ENCODE measurements at places on chromosomes 7 and 10. TPM values are rescaled to one million over a fixed set of nuclear protein-coding genes. Genes with fewer than 3 reads are reported as not detected.

ADIRF gene
- 48.4 TPM for total RNA-seq

DNA sequence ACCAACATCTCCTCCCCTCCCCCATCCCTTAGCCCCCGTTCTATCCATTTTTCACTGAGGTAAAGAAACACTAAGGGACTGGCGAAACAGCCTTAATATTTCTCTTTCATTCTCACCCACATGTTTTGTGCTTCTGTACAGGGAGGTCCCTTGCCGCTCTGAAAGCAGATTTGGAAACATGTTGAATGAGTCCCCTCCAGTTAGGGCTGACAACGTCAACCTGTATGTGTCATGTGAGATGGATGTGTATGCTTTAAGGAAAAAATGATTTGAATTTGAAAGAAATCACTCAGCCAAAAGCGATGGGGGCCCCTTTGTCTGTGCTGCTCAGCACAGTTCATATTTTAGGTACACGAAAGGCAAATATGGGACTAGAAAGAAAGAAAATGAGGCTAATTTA is 314.3 kb upstream of the LRGUK start:
- no peak for DNase-seq

- DNase-seq: no peak
Measured at GRCh38 chr10:72061491-72061890, 26.9 kb downstream of the SPOCK2 start.

DNA sequence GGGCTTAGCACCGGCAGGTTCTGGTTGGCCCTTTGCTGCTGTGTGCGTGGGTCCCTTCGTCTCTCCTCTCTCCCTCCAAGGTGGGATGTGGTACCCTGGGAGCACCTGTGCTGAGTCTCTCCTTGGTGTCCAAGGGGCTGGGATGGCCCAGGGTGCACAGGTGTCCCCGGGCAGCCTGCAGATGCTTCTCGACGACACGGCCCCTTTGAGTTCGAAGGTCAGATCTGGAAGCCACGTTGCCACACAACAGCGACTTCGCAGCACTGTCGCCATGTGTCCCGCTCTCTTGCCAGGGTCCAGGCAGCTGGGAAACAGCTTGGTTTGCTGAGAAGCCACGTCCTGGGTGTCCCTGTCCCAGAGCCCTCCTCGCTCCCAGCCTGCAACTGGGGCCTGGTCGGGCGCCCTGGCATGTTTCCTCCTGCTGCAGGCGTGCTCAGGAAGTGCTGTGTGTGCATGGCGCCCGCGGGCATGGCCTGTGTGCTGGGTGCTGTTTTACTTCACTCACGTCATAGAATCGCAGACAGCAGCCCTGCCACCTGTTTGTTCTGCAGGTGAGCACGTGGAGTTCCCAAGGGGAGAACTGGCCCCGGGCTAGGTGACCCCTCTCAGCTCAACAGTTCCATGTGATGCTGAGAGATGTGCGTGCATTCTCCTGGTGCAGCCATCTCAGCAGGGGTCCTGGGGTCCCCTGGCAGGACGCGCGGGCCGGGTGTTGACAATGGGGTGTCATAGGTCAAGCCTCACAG is 70.9 kb downstream of the DNAJB6 start:
- DNase-seq: no peak

DNA sequence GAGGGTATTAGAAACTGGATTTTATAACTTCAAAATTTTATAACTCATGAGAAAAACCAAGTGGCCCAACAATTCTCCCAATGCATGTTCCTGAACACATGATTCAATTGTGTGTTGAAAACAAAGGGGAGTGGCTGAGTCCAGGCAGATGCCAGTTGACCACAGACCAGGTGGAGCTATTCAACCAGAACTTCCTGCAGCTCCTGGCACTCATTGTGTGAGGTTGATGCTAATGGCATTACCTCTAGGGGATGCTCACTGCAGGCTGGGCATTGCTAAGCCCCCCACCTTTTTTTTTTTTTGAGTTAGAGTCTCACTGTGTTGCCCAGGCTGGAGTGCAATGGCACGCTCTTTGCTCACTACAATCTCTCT is 20.3 kb downstream of the MYOF start:
- peak; percentile 65 for DNase-seq

GRCh38 chr7:39633563-39634477 is 10.4 kb downstream of the RALA start:
- no peak for DNase-seq

- DNase-seq: no peak
Measured at GRCh38 chr7:80387634-80388193, 124.2 kb downstream of the GNAT3 start.

DNA sequence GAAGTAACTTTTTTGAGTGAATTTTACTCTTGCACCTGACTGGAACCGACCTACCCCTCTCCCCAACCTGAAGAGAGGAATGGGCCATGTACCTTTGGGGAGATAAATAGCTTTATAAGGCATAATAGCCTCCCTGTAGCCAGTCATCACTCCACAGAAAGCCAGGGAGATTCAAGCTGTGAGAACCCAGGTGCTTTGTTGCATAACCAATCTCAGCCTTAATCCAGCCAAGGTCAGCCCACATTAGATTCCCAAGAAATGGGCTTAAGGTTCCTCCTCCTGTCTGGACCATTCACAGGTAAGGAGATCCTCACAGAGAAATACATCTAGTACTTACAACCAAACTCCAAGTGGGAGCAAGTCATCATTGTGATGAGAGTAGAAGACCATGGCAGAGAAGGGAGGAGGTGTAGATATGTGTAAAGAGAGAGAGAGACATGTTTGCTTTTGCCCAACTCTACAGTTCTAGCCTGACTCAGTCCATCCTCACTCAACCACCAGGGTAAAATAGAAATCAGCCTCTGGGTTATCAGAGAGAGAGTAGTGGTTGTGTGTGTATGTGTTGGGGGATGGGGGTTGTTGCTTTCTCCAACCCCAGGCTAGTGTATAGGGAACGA is 23.6 kb downstream of the SKIDA1 start:
- DNase-seq: no peak

DNA sequence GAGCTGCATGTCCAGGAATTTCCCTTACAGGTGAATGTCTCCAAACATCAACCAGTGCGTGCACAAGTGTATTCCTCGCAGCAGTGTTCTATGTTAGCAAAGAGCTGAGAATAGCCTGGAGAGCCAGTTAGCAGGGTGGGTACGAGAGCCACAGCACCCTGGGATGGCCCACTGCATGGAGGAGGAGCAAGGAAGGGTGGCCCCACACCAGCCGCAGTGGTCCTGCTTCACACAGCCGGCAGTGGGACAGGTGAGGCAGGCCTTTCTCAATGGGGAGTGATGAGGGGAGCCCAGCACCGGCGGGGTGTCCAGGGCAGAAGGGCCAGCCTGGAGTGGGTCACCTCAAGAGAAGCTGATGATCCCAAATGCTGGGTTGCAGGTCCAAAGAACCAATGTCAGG is 240.7 kb downstream of the TCERG1L start:
- DNase-seq: no peak

GRCh38 chr10:87670586-87670985 is 10.9 kb downstream of the PAPSS2 start:
- no peak for DNase-seq

- peak; percentile 84 for DNase-seq
Measured at GRCh38 chr7:130758429-130759056, 24.5 kb upstream of the KLF14 start.

- no peak for DNase-seq
Measured at GRCh38 chr7:140042386-140042670, 20.4 kb downstream of the PARP12 start.

DNA sequence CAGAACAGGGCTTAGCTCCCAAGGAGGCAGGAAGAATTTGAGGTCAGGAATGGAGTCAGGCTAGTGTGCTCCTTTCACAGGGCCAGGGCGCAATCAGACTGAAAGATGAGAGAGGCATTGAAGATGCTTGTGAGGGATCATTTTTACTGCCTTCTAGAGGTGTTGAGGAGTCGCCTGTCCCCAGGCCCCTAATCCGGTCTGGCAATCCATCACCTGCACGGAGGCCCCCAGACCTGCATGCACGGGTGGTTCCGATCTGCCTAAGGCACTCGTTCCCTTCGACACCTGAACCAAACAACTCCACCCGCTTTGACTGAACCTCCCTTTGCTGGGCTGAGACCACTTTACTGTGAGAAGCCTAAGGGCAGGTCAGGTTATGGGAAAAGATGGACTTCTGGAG is 8.0 kb downstream of the FOXI2 start:
- no peak for DNase-seq

DNA sequence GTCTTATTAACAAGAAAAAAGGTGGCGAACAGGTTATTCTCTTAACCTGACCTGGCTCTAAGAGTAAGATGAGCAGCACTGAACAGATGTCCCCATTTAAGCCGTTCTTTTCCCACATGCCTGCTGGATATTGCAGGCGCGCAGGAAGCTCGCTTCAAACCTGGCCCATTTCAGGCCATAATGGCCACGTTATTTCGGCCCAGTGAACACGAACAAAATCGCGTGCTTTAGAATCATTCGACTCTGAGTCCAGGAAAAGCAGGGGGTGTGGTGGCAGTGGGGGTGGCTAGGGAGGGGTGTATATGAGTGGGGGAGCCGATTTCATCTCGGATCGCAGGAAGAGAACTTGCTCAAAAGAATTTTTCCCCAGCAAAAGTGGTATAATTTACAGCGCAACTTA is 6.6 kb upstream of the SP8 start:
- no peak for DNase-seq

DNA sequence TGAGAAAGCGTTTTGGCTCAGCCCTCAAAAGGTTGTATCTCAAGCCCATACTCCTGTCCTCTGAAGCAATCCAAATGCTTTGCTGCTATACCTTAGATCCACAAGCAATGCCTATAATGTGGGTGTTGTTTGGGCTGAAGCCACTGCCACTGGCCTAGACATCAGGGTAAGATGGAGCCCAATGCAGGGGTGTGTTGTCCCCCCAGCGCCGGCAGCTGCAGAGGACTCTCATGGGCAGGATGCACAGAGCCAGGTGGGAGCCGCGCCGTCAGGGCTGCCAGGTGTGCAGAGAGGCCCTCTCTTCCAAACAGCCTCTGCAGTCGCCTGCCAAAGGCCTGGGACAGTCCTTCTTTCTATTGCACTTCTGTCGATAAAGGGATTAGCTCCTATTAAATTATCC is 205.2 kb upstream of the SHH start:
- no peak for DNase-seq
